ENCODE measurements at places on chromosomes 1 and 21. TPM values are rescaled to one million over a fixed set of nuclear protein-coding genes. Genes with fewer than 3 reads are reported as not detected.

- no peak for DNase-seq
Measured at GRCh38 chr1:7493711-7494454, 277.2 kb upstream of the VAMP3 start.

GRCh38 chr1:154973344-154974101 lies 958 bp upstream of the CKS1B start:
- DNase-seq: peak; percentile 98

DNA sequence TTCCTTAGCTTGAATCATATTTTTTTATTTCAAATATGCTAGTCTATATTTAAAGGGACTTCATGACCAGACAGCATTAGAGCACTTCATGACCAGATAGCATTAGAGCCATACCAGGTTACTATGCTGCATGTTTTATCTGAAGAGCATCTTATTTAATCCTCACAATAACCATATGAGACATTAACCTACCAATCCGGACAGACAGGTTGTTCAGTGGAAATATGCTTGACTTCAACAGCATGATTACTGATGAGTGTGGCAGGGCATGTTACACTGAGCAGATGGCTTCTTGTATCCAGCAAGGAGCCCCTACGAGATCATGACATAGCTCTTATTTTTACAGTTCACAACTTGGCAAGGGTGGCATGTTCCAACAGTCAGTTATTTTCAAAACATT lies 85.0 kb upstream of the KCTD3 start:
- no peak for DNase-seq

GRCh38 chr1:182601416-182601786 lies 2.8 kb downstream of the RGS16 start:
- DNase-seq: peak; percentile 64

DNA sequence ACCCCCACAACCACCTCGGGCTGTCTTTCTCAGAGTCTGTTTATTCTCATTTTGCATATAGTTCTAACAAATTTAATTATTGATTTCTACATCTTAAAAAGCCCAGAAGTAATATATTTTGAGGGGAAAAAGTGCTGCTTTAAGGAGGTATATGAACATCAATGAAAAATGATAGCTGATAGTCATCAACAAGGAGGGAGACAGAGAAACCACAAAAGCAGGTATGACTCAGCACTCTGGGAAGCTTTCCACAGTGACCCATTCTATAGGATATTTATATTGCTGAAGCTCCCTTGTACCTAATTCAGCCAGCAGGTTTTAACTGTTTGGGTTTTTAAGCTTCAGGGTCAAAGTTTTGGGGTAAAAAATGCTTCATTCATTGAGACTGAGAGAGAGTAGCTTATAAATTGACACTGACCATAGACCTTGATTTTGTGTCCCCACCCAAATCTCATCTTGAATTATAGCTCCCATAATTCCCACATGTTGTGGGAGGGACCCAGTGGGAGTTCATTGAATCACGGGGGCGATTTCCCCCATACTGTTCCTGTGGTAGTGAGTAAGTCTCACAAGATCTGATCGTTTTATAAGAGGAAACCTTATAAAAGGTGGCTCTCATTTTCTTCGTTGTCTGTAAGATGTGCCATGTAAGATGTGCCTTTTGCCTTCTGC lies 27.4 kb downstream of the VANGL1 start:
- peak; percentile 83 for DNase-seq

DNA sequence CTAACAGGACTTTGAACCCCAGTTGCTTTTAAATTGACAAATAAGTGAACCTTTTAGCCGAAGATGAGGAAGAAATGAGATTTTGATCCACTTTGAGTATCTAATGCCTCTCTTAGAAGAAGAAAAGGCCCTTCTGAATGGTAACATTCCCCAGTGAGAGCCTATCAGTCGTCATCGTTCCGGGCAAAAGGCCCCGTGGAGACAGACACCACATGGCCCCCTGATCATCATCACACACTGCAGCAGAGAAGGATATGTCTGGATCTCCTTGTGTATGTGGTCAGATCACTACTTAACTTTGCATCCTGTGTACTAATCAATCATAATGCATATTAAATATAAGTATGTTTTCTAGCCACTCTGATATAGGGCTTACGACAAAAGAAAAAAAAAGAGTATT lies 87.3 kb upstream of the SMYD2 start:
- no peak for DNase-seq

GRCh38 chr1:99814373-99814900 lies 35.7 kb upstream of the AGL start:
- DNase-seq: no peak

GRCh38 chr1:46174448-46175231 lies at the start of gene TSPAN1:
TSS of gene TSPAN1 (plus strand) at chr1:46175087. CDS start at chr1:46181108, 6,021 bp downstream.
- peak; percentile 65 for DNase-seq

- peak; percentile 69 for DNase-seq
Measured at GRCh38 chr1:30840904-30841598, 67.5 kb downstream of the SDC3 start.

- DNase-seq: no peak
Measured at GRCh38 chr21:42787613-42788012, 91.7 kb downstream of the WDR4 start.

DNA sequence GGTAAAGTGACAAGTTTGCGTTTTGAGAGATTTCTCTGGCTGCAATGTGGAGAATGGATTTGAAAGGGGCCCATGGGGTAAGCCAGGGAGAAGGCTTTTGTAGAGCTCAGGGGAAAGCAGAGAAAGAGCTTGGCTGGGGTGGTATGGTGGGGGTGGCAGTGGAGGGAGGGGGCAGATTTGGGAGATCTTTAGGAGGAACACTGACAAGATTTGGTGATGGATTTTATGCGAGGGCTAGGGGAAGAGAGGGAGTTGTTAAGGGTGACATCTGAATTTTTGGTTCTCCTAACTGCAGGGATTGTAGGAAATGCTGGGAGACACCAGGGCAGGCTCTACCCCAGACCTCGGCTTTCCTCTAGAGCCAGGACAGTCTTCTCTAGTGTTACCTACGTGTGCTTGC lies 108.7 kb upstream of the ZNF678 start:
- DNase-seq: no peak

GRCh38 chr1:159869173-159869572 lies 6.7 kb upstream of the VSIG8 start:
- peak; percentile 75 for DNase-seq

DNA sequence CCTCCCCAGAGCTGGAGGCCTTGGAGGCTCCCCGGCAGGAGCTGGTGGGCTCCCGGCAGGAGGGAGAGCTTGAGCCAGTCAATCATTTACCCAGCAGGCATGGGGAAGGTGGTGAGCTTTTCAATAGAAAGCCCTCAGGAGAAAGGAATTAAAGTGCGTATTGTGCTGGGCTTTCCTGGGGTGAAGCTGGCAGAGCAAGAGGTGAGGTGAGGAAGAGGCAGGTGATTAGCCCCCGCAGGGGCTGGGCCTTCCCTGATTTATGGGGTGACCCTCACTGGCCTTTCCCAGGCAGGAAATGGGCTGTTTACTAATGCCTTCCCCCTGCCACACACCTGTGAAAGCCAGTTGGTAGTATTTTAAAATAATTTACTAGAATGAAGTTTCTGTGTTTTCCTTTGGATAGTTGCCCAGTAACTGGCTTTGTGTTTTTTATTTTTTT lies 25.8 kb downstream of the CLDN14 start:
- no peak for DNase-seq

DNA sequence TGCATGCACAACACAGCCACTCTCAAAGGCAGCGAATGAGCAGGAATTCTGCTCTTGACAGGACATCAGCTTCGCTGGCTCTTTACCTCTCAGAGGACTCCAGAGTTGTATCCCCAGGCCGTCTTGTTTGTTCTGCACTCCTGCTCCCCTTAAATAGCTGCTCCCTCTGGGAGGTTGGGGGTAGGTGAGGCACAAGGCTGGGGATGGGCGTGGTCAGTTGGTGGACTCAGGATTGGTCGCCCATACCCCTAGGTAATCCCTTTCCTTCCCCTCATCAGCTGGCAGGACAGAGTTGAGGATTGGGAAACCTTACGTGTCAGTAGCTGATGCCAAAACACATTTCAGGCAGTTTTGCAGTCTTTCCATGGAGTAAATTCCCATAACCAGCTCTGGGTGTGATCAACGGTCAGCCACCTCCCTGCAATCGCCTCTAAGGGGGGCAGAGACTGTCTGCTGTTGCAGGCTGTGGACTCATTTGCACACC lies at the start of gene PLA2G2A:
PLA2G2A (minus strand) TSS at position 125 of the 484 bp plus-strand sequence. CDS start 845 bp downstream, outside the sequence.
- DNase-seq: no peak

DNA sequence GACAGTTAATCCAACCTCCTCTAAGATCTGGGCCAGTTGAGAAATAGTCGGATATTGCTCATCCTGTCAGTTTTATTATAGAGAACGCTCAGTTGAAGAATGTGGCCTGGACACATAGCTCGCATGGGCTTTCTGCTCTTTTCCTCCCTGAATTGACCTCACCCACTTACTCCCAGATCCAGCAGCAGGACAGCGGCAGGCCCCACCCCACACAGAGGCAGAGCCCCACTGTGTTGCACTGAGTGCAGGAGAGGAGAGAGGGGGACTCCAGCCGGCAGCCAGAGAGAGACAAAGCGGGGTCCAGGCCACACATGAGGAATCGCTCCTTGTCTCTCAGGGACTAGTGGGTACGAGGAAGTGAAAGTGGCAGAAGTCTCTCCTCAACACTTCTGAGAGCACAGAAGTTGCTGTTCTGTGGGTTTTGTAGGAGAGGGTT lies 78.6 kb downstream of the LAMC1 start:
- peak; percentile 52 for DNase-seq

- peak; percentile 80 for DNase-seq
Measured at GRCh38 chr1:119631433-119632102, 16.5 kb downstream of the ZNF697 start.

DNA sequence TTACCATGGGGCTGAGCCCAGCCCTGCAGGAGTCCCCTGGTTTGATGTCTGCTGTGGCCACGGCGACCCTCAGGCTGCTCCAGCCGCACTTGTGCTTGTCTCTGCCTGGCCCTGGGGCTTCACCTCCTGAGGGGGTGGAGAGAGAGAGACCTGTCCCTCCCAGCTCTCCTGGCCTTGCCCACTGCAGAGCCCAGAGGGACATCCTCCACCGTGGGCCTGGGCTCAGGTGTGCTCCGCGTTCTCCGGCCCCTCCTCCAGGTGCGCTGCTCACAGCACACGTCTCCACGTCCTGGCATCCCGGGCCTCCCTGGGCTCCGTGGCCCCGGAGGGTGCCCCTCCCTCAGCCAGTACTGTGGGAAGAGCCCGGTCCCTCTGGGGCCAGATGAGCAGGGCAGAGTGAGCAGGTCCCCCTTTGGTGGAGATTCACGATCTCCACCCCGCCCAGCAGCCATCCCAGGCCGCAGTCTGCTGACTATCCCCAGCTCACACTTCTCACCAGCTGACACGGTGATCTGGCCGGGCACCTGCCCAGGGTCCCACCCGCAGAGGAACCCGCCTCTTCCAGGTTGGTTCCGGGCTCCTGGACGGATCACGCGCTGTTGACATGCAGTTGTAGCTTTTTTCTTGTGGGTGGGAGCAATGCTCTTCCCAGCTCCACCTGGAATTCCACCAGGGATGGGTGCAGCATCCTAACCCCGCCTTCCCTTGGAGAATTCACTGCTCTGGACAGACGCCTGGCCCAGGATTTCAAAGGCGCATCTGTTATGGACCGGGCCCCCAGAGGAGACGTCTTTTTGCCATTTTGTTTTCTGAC lies 41.8 kb upstream of the POFUT2 start:
- DNase-seq: no peak

GRCh38 chr1:100353988-100354387 lies 1.7 kb downstream of the CDC14A start:
- DNase-seq: peak; percentile 76

- DNase-seq: peak; percentile 35
Measured at GRCh38 chr1:217333939-217334338, 297.0 kb downstream of the GPATCH2 start.

The IL24 gene
- total RNA-seq: not detected

The DDI2 gene
- 10.8 TPM for total RNA-seq

The SLC45A3 gene
- 5.6 TPM for total RNA-seq

The OR2M3 gene
- not detected for total RNA-seq

The S100A7 gene
- total RNA-seq: not detected

The C8A gene
- not detected for total RNA-seq

The PSMD4 gene
- total RNA-seq: 175 TPM

The FMOD gene
- 3.0 TPM for total RNA-seq

The TTC39A gene
- not detected for total RNA-seq

The GJA9 gene
- not detected for total RNA-seq

The TBX15 gene
- total RNA-seq: 14.1 TPM
